ENCODE measurements at places on chromosomes 1 and 21.

- DNase-seq = no peak
Observed at GRCh38 chr1:2398871-2399270, 7.2 kb downstream of the RER1 start.

DNA sequence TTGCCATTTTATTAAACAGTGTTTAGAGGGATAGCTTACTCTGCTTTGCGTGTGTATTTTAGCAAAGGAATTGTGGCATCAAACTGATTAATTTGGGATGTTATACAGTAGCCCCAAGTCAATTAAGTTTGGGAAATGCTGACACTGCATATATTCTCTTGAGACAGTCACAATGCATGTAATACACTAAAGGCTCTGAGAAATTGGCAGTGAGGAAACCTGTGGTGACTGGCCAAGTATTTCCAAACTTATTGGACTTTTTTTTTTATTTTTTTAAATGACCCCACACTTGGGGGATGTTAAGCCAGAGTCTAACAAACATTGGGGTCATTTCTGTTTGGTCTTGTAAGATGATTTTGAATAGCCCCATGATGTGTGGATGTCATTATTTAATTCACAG, 67.3 kb upstream of the RAVER2 start:
- no peak for DNase-seq

DNA sequence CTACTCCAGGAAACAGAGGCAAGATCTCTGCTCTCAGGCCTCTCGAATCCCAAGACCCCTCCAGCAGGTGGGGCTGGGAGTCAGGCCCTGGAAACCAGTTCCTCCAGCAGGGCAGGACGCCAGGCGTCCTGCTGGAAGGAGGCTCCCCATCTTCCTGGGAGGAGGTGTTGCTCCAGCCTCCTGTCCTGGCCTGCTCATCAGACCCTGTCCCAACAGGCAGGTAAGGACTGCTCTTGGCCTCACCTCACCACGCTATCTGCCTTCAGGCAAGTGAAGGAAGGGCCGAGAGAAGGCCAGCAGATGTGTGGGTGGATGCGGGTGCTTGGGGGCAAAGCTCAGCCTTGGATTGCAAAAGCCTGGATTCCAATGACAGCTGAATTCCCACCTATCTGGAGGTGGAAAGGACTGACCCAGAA, 82.9 kb downstream of the SSBP3 start:
- no peak for DNase-seq

DNA sequence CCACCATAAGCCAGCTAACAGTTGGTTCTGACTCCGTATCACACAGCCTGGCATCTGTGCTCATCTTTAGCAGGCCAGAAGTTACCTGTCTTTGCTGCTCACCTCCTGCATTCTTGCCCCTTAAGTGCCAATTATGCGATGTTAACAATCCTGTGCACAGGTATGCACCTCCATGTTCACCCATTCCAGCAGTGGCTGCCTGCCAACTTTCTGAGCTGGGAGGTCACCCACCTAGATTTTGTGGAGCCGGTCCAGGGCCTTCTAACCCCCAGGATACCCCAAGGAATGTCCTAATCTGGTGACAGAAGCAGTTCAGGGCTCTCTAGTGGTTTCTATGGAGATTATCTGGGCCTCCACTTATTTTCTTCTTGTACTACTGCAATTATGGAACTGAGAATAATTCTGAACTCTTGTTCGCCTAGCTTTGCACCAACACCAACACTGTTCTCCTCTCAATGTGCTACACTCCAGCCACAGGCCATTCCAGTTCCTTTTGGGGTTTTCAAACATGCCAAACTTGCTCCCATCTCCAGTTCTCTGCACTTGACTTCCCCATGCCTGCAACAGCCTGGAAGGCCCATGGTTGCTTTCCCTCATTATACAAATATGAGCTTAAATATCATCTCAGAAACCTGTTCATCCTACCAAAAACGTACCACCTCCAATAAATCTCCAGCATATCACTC, 9.0 kb downstream of the BCAR3 start:
- DNase-seq = no peak

- no peak for DNase-seq
Observed at GRCh38 chr1:109579491-109579890, 31.1 kb downstream of the GNAI3 start.
